Heart left ventricle (tissue), 16 donors: ENCODE measurements at places on chromosomes 7 and 10.
A peak's percentile ranks its signal among the peaks of the same experiment; 100 is the strongest.

DNA sequence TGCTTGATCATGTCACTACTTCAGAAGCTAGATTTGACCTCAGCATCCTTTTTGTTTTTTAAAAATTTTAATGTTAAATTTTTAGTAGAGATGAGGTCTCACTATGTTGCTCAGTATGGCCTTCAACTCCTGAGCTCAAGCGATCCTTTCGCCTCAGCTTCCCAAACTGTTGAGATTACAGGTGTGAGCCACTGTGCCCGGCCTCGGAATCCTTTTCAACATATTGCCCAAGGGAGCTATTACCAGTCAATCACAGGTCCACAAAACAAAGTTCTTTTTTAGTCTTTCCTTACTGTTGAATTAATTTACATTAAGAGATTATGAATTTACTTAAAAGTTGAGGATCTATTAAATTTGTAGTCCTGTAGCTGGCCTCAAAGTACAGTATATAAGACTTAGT is 37.7 kb downstream of the CCSER2 start:
- DNase-seq = no peak

- DNase-seq = no peak
These were observed 68.0 kb downstream of the SEPTIN14 start for GRCh38 chr7:55794527-55794926.

- no peak for DNase-seq
These were observed 376.9 kb downstream of the LRRTM3 start for GRCh38 chr10:67302701-67303100.

- DNase-seq = peak; percentile 89
These were observed 132.6 kb downstream of the RGS10 start for GRCh38 chr10:119409906-119410305.

DNA sequence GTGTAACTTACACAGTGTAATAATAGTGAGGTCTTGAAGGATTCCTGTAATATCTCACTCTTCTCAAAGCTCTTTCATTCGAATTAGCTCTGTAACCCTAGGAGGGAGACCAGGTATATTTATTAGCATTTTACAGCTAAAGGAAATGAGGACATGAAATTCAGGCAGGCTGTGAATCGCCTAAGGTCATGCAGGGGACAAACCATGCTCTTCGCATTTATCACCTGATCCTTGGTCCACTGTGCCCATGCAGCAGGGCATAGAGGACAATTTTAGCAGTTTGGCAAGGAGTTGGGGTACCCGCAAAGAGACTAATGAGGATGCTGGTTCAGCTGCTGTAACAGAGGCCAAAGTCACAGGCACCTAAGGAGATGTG is 14.8 kb upstream of the LAMB1 start:
- no peak for DNase-seq
